Cardiac fibroblast (primary cell): ENCODE measurements at places on chromosomes 12 and 14.
A peak's percentile ranks its signal among the peaks of the same experiment; 100 is the strongest.

DNA sequence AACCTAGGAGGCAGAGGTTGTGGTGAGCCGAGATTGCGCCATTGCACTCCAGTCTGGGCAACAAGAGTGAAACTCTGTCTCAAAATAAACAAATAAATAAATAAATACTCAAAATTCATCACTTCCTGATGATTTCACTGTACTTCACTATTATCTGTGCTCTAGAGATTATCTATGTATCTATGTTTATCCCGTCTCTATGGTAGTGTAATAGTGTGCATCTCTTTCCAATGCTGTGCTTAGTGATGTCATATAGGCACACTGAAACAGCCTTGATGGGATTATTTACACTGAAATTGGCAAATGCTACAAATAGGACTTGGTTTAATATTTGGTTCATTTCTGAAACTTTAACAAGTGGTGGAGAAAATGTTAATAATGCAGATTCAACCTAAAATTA lies 6.5 kb downstream of the CAPS2 start:
- DNase-seq: peak; percentile 32

GRCh38 chr14:93017301-93017797 lies 94.4 kb downstream of the CHGA start:
- no peak for DNase-seq

- peak; percentile 12 for DNase-seq
Measured at GRCh38 chr12:126027825-126028224, 962.6 kb downstream of the AACS start.

DNA sequence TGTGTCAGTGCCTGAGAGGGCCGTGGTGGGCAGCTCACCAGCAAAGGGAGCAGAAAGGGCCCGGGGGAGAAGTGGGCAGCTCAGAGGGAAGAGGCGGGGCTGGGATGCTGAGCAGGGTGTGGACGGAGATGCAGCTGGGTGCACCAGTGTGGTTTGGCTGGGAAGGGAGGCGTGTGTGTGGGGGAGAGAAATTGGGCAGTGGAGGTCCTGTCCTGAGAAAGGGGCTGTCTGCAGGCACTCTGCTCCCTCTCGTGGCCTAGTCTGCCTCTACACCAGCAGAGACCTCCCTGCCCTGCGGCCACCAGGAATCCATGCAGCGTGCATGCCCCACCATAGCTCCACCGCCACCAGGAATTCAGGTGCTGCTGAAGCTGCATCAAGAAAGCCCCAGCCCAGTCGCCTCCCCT lies 6.4 kb downstream of the TMEM121 start:
- peak; percentile 42 for DNase-seq

- peak; percentile 86 for DNase-seq
Measured at GRCh38 chr14:104680806-104681688, 8.4 kb upstream of the INF2 start.

DNA sequence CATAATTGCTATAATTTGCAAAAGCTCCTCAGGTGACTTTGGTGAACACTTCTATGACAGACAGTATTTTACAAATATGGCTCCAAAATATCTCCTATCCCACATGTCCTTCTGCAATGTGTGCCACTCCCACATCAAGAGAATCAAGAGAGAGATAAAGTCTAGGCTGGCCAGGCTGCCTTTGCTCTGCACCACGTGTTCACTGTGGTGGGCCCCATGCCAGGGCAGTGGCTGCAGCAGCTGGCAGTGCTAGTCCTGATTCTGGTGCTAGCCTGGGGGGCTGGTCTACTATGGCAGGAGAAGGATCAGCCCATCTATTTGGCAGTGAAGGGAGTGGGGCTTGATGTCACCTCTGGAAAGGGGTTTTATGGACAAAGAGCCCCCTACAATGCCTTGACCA lies 86.3 kb downstream of the DRAM1 start:
- no peak for DNase-seq

DNA sequence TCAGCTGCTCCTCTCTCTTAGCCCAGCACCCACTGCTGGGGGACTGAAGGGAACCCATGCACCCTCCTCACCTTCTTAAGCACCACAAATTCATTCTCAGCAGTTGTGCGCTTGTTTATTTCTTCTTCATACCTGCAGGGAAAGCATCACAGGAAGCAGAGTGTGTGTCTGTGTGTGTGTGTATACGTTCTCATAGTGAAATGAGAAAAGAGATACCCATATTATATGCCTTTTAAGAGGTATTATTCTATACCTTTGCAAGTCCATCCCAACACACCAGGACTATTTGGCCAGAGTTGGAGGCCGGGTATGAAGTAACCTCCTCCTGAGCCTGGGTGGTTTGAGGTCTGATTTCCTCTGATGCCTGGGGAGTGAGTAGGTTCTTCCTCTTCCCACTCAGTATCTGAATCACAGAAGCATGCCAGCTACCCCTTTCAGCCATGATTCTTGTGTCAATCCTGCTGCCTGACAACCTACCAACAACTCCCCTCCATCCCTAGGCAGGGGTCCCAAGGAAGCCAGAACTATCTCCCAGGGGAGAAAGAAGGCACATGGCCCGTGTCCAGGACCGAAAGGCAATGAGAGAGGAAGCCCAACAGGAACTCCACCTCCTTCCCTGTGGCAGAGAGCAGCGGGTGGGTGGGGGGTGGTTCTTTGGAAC lies 3.0 kb downstream of the KRT73 start:
- DNase-seq: no peak

DNA sequence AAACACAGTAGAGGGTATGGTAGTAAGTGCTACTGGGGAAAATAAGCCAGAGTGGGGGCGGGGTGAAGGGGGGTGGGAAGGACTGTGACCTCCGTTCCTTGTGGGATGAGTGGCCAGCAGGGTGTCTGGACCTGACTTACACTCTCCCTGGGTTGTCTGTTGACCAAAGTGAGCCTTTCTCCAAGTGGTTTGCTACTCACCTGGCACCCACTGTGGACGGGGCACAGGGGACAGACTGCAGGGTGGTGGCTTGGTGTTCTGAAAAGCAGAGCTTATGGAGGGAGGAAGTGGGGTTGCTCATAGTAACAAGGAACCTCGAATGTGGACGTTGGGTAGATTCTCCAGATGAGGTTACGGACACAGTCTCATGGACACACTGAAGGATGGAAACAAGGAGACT lies 94.4 kb upstream of the VRK1 start:
- no peak for DNase-seq

DNA sequence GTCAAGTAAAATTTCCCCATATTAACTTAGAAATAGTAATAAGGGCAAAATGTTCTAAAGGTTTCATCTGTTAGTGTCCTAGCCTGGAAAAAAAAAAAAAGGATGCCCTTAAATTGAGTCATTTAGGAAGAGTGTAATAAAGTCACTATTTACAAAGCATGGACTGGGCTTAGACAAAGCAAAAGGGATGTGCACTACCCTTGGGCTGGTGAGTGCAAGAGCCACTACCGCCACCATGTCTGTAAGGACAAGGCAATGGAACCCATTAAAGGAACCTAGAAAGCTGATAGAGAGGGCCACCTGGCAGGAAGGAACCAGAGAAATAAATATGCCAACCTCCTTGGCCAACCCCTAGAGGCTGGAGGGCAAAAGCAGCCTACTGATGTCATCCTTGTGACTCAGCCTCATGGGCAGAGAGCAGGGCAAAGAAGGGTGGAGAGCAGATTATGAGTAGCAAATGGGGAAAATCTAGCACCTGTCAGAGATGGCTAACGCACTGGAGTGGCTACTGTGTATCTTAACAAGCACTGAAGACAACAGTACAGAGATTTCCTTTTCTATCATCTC lies 59.5 kb upstream of the FUT8 start:
- no peak for DNase-seq

GRCh38 chr12:121138284-121138683 lies 5.6 kb downstream of the P2RX7 start:
- DNase-seq: no peak

- DNase-seq: peak; percentile 67
Measured at GRCh38 chr14:60349663-60350365, 100.8 kb downstream of the PPM1A start.

DNA sequence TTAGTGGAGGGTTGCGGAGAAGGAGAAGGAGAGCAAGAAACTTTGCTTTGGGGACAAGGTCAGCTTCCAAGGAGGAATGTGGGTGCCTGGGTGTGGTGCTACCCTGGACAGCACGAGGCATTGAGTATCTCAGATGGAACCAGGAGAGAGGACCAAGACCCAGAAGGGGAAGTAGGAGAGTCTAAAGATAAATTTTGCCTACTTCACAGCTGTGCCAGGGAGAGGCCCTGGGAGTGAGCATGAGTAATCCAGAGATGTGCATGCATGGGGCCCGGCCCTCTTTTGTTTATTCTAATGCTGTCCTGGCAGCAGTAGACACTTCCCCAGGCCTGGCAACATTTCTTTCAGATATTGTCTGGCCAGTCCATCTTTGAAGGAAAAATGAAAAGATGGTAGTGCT lies 49.5 kb upstream of the GNPNAT1 start:
- DNase-seq: peak; percentile 73

GRCh38 chr14:64801800-64802199 lies 77.9 kb downstream of the SPTB start:
- DNase-seq: peak; percentile 32

- no peak for DNase-seq
Measured at GRCh38 chr12:122978507-122978955, 1.9 kb upstream of the ARL6IP4 start.

GRCh38 chr14:105324871-105325270 lies 10.3 kb downstream of the PACS2 start:
- DNase-seq: no peak

DNA sequence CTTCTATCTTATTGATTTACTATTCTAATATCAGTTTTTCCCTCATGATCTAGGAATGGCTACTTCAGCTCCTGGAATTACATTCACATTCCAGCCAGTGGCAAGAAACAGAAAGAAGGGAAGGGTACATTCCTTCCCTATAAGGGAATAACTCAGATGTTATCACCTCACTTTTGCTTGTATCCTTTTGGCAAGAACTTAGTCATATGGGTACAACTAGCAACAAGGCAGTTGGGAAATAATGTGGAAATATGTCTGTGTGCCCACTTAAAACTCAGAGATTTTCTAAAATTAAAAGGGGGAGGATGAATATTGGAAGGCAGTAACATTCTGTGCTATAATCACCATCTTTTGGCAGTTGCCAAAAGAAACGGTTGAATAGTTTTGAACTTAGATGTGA lies 85.6 kb downstream of the MSRB3 start:
- DNase-seq: peak; percentile 42

DNA sequence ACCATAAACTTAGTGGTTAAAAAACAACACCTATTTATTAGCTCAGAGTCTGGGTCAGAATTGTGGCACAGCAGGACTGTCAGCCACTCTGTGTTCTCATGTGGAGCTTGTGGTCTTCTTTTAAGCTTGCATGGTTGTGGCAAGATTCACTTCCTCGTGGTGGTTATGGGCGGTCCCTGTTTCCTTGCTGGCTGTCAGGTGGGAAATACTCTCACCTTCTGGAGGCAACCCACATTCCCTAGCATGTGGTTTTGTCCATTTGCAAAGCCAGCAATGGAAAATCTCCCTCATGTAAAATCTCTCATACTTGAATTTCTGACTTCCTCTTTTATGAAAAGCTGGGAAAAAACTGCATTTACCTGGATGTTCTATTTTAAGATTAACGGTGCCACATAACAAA lies 229.8 kb downstream of the ALX1 start:
- no peak for DNase-seq

DNA sequence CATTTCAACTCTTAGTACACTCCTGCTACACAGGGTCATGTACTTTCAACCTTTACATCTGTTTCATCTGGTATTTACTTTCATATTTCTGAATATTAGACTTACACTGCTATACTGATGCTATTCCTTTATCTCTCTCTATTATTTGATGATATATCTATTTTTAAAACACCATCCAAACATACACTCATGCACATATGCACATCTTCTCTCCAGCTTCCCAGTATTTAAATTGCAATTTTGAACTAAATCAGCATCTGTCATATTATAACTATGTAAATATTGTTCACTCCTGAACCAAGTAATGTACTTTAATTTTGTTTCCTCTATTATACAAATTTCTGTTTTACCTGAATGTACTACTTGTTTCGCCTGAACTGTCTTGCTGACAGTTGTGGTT lies 293.6 kb upstream of the FLRT2 start:
- DNase-seq: no peak

- DNase-seq: peak; percentile 57
Measured at GRCh38 chr12:15620741-15621539, 168.2 kb downstream of the EPS8 start.

DNA sequence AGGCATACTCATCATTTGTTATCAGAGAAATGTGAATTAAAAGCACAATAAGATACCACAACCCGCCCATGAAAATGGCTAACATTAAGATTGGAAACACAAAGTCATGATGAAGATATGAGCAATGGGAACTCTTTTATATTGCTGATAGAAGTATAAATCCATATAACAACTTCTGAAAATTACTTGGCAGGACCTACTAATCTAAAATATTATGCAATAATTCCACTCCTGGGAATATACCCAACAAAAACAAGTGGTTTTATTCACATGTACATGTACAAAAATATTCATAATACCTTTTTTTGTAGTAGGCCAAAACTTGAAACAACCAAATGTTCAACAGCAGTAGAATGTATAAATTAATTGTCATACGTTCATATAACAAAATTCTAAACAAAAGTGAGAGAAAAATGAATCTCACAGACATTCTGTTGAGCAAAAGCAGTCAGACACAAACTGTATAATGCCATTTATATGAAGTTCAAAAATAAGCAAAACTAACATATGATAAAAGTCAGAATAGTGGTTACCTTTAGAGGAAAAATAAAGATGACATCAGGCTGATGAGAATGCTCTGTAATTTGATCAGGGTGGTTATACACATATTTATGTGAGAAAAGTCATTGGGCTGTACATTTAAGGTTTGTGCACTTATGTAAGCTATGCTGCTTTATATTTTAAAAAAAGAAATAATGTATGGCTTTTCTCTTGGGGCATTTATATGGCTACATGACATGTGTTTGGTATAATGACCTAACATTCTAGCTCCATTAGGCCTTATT lies 309.2 kb upstream of the KITLG start:
- DNase-seq: peak; percentile 80

GRCh38 chr14:50813544-50813863 lies 17.5 kb downstream of the NIN start:
- no peak for DNase-seq

DNA sequence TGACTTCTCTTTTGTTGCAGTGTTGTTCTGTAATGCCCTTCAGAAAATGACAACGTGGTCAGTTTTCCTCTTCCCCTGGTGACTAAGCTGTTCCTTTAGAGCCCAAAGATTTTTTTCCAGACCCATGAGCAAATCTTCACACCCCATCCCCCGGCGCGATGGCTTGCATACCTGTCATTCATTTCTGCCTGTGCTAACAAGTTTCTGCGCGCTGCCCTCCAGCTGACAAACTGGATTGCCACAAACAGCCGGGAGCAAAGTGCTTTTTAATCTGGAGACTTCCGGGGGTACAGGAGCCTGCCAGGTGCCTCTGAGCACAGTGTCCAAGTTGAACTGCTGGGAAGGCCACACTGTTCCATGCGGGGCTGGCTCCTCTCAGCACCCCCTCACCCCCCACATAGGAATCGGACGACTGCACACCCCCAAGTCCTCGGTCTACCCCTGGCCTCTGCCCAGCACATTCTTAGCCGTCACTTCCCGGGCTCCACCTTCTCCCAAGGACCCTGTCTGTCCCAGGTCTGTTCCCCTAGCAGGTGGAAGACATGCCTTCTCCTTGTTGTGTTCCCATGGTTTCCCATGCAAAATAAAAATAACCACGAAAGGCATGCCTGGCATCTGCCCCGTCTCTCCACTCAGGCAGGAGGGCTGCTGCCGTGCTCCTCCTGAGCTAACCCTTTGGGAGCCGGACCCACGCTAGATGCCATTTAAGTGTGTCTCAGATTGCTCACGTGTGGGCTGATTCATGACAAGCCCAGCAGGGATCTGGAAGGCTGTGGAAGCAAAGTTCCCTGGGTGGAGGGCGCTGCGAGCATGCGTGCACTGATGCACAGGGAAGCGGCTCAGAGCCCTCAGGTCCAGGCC lies 14.1 kb downstream of the RILPL1 start:
- peak; percentile 39 for DNase-seq
